ENCODE measurements at places on chromosomes 12 and 14.

DNA sequence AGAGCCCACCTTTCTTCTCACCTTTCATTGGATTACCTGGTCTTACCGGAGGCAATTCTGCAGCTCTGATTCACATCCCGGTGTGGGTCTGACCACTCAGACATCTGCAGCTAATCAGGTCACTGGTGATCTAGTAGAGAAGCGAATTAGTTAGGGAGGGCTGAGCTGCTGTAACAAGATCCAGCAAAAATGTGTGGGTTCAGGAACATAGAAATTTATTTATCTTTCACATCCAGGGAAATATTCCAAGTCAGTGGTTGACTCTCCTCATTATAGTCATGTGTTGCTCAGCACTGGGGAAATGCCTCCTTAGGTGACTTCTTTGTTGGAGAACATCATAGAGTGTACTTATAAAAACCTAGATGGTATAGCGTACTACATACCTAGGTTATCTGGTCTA, 218.7 kb upstream of the PELI2 start:
- DNase-seq: no peak

- DNase-seq: peak; percentile 24
These were observed 590.5 kb upstream of the ATP2B1 start for GRCh38 chr12:90299121-90299520.

DNA sequence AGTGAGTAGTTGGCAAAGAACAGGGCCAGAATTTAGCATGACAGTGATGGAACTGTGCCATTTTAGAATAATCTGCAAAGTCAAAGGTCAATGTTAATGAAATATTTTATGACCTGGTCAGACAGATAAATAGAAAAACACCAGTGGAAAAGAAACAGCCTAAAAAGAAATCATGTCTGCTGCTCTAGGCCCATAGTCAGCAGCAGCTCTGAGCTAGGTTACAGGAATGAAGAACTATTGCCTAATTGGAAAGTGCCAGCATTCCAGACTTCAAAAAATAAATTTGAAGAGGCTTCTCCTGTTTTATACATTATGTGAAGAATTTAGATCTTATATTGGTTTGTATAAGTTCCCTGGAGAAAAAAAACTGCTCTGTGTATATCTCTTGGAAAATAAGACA, 9.8 kb downstream of the NPC2 start:
- DNase-seq: no peak

GRCh38 chr12:112998987-112999767, 20.9 kb downstream of the OAS2 start:
- no peak for DNase-seq

DNA sequence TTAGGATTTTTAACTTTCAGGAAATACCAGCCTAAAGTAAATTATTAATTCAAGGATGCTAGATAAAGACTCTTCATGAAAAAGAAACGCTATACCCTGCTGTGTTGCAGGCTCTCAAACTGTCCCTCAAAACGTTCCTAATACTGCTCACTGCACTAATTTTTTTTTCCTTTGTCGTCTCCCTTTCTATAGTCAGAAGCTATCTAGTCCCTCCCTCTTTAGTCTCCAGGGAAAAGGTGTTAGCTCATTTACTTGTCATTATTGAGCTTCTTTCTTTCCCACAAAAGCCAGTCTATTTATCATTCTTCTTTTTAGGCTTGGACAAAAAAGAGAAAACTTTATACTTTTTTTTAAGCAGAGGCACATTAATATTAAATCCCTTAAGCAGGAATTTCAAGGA, 30.3 kb upstream of the INSM2 start:
- no peak for DNase-seq

DNA sequence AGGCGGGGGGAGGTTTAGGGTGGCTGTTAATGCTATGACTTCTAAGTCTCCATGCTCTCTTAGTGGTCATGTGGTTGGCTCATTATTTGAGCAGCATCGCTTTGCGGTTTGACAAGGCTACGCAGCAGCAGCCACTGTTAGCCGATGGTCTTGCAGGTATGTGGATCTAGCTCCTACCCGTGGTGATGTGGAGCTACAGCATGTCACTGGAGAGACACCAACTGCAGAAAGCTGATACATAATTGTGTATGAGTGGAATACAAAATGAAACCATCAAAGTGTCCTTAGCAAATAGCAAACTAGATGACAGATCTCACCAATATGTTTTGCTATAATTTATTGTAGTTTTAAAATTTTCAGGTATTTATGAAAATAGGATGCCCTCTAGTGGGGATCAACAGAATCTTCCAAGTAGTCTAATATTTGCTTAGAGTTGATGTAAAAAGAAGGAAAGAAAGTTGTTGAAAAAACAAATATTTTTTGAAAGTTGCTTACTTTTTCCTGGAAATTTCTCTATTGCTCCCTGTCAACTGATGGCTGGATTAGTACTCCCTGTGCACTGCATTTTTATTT, 94.9 kb downstream of the NAV3 start:
- peak; percentile 47 for DNase-seq

All from activated CD4-positive, alpha-beta T cell treated with anti-CD3 and anti-CD28 coated beads, Interleukin-2, Interleukin-4, amounts not matched to agents 100 ng/mL and 50 ng/mL, durations not matched to agents 16 hours and 8 hours (primary cell).